ENCODE measurements at places on chromosomes 2 and 18.

DNA sequence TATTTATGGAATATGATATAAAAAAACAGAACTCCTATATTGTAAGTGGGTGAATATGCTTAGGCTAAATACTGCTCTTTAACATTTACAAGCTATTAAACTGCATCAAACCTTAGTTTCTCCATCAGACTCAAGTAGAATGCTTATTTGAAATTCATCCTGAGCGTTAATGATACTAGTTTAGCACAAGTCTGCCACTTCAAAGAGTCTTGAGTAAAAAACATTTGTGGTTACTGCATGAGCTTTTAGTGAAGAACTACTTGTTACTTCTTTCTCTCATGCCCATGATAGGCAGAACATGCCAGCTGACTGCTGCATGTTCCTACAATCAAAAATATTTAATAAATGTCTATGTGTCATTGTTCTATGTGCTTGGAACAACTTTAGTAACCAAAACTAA lies 12.1 kb downstream of the YES1 start:
- DNase-seq: no peak

GRCh38 chr18:64203295-64203694 lies 54.4 kb upstream of the LINC00305 start:
- DNase-seq: no peak

- DNase-seq: no peak
Observed at GRCh38 chr2:241149675-241149924, 328 bp upstream of the PASK start.

GRCh38 chr2:128536925-128537620 lies 218.4 kb upstream of the HS6ST1 start:
- DNase-seq: no peak

GRCh38 chr2:235087832-235088495 lies 136.1 kb downstream of the SH3BP4 start:
- no peak for DNase-seq

DNA sequence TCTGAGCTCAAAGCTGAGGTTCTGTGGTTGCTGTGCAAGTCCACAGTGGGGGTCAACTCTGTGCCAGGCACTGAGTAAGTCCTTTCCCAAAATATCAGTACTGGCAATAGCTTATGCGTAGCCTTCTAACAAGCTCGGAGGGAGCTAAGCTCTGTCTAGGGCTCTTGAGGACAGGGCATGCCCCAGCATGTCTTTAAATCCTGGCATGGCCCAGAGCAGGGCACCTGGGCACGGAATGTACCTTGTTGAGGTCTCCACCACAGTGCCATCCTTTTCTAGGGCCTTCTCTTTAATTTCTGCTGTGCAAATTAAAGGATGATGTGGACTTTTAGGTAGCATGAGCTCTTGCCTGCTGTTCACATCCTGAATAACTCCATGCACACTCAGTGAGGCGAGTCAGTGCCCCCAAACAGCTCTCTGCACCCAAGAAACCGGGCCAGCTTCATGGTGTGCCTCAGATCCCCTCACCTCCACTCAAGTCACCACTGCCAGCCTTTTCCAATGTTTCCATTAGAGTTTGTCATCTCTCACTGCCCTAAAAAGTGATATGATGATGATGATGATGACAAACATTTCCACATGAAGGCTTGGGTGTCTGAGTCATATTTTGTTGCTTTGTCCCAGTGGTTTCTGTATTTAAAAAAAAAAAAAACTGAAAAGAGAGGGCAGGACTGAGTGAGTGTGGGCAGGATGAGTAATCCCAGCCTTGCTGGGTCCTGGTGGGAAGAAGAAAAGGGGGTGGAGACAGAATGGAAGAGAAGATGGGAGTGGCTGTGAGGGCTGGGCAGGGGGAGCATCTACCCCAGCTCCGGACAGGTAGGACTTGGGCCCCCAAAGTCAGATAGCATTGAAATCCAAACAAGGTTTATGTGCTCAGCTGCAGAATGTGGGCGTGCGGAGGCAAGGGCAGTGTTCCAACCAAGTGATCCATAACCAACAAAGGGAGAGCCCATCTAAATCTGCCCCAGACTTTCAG lies 78.9 kb downstream of the ZBTB7C start:
- DNase-seq: no peak

- no peak for DNase-seq
Observed at GRCh38 chr2:7479603-7480002, 562.4 kb downstream of the RNF144A start.

- DNase-seq: no peak
Observed at GRCh38 chr2:46870051-46870839, 45.4 kb downstream of the MCFD2 start.

DNA sequence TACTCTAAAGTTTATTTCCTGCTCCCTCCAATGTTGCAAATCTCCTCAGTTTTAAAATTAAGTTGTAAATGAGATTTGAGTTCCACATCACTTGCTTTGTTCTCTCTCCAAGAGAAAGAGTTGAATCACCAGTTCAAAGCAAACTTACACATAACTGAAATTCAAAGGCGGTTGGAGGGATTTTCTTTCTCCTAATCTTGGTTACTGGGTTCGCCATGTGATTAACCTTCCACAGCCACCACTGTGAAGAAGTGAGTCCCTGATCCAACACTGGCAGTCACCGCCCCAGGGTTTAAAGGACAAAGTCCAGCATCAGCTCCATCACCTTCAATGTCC lies 247.1 kb downstream of the MYCN start:
- DNase-seq: no peak

GRCh38 chr2:85234868-85235267 lies 92.9 kb downstream of the TGOLN2 start:
- no peak for DNase-seq

- DNase-seq: no peak
Observed at GRCh38 chr2:159938395-159938794, 124.0 kb downstream of the PLA2R1 start.

DNA sequence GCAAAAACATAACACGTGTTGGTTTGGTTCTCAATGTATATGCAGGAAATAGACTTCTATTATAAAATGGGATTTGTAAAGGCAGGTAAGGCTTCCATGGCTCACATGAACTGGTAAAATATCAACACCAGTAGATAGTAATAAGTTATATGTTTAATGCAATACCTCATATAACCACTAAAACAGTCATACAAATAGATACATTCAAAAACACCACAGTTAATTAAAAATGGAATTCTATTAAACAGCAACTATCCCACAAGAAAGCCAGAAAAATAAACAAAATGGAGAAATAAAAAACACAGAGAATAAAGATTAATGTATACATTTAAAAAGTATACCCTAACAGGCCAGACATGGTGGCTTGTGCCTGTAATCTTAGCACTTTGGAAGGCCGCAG lies 243.8 kb upstream of the LRATD1 start:
- DNase-seq: no peak

GRCh38 chr18:7028625-7029024 lies 89.0 kb downstream of the LAMA1 start:
- DNase-seq: no peak

DNA sequence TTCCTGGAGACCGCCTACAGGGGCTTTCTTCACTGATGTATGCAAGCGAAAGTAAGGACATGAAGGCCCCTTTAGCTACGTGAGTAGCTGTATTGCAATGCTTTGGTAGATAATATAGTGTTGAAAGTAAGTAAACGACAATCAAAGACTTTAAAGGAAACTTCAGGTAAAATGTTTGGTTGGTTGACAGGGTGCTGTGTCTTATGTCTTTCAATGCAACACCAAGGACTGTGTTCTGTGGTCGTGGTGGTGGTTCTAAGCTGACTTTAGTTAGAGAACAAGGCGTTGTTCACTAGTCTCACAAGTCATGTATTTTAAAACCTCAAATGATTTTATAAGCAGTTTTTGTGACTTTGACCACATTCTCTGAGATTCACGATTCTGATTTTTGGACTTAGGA lies 58.0 kb upstream of the CABYR start:
- DNase-seq: no peak

- DNase-seq: no peak
Observed at GRCh38 chr18:48673853-48674721, 135.3 kb downstream of the CTIF start.

DNA sequence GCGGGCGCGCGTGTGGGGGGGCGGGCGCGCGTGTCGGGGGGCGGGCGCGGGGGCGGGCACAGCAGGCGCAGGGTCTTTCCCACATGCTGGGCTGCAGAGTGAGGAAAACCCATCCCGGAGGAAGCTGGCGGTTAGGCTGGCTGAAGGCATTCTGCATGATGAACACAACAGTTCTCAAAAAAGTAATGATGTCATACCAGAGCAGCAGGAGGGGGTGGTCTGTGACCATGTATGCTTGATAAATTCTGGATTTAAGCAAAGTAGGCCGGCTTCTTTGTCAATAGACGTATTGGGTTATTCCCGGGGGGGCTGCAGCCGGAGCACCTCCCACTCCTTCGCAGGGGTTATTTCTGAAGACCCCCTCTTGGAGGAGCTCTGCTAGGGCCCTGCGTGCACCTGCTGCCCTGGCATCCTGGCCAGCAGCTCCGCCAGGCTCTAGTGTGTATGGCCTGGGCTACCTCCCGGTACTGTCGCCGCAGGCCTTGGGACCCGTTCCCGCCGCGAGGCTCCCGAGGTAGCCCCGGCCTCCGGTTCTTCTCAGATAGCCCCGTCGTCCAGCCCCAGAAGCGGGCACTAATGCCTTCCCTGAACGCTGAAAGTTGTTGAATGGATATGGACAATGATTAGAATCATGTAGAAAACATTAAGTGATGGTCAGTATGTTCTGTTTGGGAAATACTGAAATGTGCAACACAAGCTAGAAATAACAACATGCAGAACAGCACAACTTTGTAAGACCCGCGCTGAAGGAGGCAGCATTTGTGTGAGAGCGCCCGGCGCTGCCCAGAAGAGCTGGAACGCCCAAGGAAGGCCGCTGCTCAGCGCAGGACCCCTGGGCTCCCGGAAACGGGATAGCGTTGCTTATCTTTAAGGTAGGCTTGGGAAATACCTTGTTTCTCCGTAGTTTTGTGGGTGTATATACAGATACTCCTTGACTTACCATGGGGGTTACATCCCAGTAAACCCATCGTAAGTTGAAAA lies 101.4 kb upstream of the RAB6C start:
- DNase-seq: no peak

DNA sequence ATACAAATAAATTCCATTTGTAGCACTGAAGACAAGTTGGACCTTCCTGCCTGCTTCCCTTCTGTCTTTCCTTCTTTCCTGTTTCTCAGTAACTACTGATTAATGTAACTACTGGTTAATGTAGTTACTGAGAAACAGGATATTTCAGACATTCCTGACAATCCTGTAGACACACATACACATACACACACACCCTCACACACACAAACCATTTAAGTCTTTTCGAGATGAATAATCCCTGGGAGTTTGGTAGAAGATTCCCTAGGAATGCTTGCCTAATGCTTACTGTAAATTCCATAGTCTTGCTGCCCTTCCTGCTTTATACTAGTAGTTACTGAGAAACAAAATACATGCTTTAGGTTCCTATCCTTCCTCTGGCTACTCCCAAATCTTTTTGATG lies 83.9 kb downstream of the PIK3C3 start:
- no peak for DNase-seq

- no peak for DNase-seq
Observed at GRCh38 chr18:22926454-22926853, 6.7 kb upstream of the RBBP8 start.

DNA sequence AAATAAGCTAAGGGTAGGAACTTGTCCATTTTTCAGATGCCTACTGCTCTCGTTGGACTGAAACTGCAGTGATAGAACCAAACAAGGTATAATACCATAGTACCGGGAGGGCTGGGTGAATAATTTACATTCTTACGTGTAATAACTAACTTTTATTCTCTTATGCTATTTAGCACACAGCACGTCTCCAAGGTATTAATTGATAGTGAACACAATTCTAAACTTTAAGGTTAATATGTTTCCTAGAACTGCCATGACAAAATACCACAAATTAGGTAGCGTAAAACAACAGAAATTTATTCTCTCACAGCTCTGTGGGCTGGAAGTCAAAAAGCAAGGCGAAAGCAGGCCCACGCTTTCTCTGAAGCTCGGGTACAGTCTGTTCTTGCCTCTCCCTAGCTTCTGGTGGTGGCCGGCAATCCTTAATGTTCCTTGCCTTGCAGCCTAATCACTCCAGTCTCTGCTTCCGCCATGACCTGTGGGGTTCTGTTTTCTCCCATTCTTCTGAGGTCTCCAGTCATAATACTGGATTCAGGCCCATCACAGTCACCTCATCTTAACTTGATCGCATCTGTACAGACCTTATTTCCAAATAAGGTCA lies 5.6 kb upstream of the BCL2 start:
- DNase-seq: no peak

DNA sequence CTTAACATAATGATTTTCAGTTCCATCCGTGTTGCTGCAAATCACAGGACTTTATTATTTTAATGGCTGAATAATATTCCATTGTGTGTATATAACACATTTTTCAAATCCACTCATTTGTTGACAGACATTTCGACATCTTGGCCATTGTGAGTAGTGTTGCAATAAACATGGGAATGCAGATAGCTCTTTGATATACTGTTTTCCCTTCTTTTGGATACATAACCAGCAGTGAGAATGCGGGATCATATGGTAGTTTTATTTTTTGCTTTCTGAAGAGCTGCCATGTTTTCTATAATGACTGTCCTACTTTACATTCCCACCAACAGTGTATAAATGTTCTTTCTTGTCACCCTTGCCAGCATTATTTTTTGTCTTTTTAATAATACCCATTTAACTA lies 420.3 kb upstream of the CHAC2 start:
- DNase-seq: no peak

- no peak for DNase-seq
Observed at GRCh38 chr18:60295674-60296073, 76.9 kb downstream of the MC4R start.

DNA sequence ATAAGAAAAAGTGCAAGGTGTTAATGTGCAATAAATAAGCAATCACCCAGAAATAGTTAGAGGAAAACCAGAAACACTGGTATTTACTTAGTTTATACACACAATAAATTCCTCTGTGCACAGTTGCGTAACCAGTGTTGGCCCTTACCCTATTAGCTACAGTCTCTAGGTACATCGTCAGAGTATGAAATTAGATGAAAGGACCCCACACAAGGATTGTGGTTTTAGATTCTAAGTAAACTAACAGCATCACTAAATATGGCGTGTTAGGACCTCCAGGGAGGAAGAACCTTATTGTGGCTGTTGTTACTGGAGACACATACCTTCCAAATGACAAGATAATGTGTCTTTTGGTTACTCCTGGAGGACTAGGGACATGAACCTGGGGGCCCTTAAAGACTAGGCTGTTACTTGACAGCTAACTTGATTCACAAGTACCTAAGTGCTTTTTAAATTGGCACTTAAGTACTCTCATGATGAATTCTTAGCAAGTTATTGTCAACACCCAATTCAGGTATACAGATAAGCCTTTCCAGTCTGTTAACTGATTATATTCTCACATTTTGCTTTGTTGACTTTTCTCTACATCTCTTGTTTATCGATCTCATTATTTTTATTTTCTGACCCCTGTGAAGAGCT lies 115.3 kb downstream of the FEZ2 start:
- no peak for DNase-seq

- no peak for DNase-seq
Observed at GRCh38 chr2:231467613-231468530, 3.6 kb upstream of the NCL start.
